ENCODE measurements at places on chromosomes 12 and 14.

- no peak for DNase-seq
Measured at GRCh38 chr12:12821975-12822374, 8.8 kb downstream of the DDX47 start.

DNA sequence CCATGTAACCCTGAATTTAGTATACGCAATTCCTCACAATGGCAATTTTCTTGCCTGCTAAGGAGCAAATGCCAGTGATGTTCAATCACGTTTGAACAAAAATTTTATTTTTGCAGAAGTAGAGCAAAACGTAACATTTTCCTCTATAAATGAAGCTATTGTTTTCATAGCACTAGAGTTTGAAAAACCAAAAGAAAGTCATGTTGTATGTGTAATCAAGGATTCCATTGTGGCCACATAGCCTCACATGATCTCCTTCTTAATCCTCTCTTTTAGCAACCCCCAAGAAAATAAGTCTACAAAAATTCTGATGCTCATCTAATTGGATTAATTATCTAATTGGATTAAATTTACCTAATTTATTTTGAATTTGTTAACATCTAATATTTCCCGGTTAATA, 1217.4 kb upstream of the FLRT2 start:
- DNase-seq, result no peak

GRCh38 chr14:103867020-103867419, 19.6 kb upstream of the PPP1R13B start:
- no peak for DNase-seq

DNA sequence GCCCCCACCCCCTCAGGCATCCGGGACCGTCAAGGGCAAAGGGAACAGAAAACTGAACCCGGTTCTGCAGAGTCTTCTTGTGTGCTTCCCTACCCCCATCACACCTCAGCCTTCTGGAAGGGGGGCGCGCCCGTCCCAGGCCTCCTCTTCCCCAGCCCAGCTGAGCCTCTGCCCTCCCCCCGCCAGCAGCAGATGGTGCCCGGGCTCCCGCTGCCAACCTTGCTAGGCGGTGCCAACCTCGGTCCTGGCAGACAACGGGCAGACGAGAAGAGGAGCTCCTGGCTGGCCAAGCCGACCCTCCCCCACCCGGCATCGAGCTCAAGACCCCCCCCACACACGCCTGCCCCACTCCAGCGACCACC, 8.7 kb downstream of the STAC3 start:
- DNase-seq, result no peak

DNA sequence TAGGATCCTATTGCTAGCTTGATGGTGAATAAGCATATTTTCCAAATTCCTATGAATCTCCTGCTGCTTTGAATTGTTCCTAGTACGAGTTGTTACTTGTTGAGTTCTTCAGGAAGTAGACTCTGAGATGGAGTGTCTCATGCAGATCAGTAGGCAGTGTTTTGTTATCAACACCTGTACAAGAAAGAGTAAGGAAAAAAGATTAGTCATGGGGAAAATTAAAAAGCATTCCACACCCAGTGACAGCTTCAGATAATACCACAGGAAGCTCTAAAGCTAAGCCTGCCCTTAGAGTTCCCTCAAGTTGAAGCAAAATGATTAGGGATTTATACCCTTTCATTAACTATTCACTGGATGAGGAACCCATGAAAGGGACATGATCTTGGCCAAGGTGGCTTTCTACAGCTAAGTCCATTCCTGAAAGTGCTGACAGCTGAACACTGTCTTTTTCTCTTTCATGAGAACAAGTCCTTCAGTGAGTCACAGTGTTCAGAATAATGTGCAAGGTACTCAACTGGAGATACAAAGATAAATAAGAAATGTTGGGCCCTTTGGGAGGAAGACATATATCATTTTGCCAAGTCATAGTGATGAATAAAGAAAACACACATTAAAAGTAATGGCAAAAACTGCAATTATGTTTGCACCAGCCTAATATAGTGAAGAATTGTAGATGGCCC, 49.1 kb downstream of the CCER1 start:
- no peak for DNase-seq

DNA sequence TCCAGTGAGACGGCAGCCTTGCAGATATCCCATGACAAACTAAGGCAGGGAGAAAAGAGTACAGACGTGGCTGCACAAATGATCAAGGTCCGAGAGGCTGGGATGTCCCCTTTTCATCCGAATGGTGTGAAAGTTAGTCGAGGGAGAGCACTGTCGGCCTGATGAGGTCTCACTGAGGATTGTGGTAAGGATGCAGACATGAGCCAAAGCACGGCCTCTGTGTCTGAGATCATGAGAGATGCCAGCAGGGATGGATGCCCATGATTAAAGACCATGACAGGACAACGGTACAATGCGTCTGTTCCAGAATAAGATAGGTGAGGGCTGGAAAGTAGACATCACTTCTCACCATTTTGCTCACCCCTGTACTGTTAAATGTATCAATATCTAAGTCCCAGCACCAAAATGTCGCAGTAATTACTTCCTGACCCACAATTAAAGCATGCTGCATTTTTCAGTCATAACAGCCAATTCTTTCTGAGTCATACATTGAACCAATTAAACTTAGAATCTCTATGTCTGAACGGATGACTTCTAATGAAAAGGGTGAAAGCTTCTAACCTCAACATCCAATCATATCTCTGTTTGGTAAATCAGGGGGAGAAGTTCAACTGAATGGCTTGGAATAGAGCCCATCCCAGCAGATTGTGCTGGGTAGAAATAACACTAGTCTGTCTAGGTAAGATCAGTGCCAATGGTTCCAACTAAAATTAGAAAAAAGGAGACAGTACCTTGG, 249.6 kb upstream of the SOX5 start:
- DNase-seq, result no peak

- no peak for DNase-seq
Measured at GRCh38 chr14:60662982-60663381, 13.7 kb upstream of the SIX1 start.

- DNase-seq, result peak; percentile 8
Measured at GRCh38 chr14:55458800-55459515, 18.5 kb upstream of the TBPL2 start.

GRCh38 chr12:120801146-120801545, 75.5 kb downstream of the ACADS start:
- DNase-seq, result no peak

DNA sequence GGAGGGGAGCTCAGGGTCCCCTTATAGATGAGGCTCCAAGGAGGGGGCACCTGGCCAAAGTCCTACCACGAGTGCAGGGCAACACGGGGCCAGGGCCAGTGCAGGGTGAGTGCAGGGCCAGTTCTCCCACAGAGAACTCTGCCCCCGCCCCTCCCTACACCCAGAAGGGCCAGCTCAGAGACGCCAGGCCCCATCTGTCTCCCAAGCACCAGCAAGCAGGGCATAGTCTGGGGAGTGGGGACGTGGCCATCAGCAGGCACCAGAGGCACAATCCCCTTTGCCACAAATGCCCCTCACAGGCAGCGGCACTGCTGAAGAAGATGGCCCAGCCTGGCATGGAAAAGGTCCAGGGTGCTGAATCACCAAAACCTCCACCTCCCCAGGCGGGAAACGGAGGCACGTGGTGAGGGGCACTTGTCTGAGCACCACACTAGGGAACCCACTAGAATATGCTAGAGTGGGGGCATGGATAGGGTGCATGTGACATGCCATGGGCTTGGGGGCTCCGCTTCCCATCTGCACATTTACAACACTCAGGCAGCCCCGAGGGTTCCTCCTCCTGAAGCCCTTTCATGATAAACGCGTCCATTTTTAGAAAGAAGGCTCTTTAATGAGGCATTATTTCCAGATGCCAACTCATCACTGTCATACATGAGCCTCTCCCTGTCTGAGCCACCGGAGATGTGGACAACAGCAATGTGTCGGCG, 17.8 kb downstream of the CCDC85C start:
- DNase-seq, result no peak

GRCh38 chr14:47746986-47747385, 71.6 kb upstream of the MDGA2 start:
- no peak for DNase-seq

GRCh38 chr14:73239393-73240241, 2.3 kb downstream of the PAPLN start:
- DNase-seq, result no peak
